ENCODE measurements at places on chromosomes 7 and 10.
A peak's percentile ranks its signal among the peaks of the same experiment; 100 is the strongest.

- no peak overlapping the region for H3K27ac ChIP-seq
- H3K27me3 ChIP-seq, result no peaks in the 10 kb centered on the region
- no peaks in the 10 kb centered on the region for H3K4me1 ChIP-seq
- no peak for DNase-seq
- H3K36me3 ChIP-seq, result peaks cover 77% of the 10 kb centered on the region
- no peak overlapping the region for H3K4me3 ChIP-seq
Measured at GRCh38 chr10:97465982-97466381, 20.0 kb downstream of the ZDHHC16 start.

GRCh38 chr10:25818751-25819150, 115.3 kb upstream of the MYO3A start:
- no peak overlapping the region for H3K4me3 ChIP-seq
- no peaks in the 10 kb centered on the region for H3K4me1 ChIP-seq
- no peaks in the 10 kb centered on the region for H3K27me3 ChIP-seq
- no peaks in the 10 kb centered on the region for H3K36me3 ChIP-seq
- no peak overlapping the region for H3K27ac ChIP-seq

DNA sequence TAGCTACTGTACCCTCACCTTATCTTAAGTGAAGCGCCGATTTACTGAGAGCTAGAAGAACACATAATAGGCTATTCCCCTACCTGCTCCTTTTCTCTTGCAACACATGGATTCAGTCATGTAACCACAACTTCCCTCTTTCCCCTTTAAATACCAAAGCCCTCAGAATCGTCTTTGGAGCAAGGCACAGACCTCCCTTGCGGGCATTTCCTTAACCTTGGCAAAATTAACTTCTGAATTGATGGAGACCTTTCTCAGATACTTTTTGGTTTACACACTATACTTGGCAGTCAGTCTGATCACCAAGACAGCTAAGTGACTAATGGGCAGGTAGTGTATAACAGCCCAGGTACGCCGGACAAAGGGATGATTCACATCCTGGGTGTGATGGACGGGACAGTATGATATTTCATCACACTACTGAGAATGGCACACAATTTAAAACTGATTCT, 72.7 kb upstream of the SEC61G start:
- no peaks in the 10 kb centered on the region for H3K27me3 ChIP-seq
- H3K36me3 ChIP-seq, result no peaks in the 10 kb centered on the region
- no peak overlapping the region for H3K4me3 ChIP-seq
- no peaks in the 10 kb centered on the region for H3K4me1 ChIP-seq
- no peak for DNase-seq
- H3K27ac ChIP-seq, result no peak overlapping the region

DNA sequence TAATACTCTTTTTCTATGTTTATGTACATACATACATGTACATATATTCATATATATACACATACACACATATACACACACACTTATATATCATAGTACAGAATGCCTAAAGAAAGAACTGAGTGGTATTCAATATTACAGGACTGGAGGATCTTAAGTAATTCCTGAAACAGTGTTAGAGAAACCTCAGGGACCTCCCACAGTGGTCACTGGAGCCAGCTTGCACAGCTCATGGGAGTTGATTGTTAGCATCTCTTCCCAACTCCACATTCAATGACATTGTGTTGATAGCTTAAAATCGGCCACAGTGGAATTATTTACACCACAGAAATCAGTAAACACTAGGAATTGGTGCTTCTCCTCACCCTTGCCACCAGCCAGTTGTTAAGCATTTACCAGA, 6.0 kb downstream of the LRRC17 start:
- no peaks in the 10 kb centered on the region for H3K27me3 ChIP-seq
- H3K27ac ChIP-seq, result no peak overlapping the region
- no peak overlapping the region for H3K4me3 ChIP-seq
- H3K4me1 ChIP-seq, result no peaks in the 10 kb centered on the region

GRCh38 chr7:79604841-79605240, 151.4 kb upstream of the MAGI2 start:
- H3K36me3 ChIP-seq, result no peaks in the 10 kb centered on the region
- H3K4me3 ChIP-seq, result no peak overlapping the region
- H3K4me1 ChIP-seq, result no peaks in the 10 kb centered on the region
- no peak for DNase-seq
- H3K27ac ChIP-seq, result no peak overlapping the region
- H3K27me3 ChIP-seq, result no peaks in the 10 kb centered on the region

- no peaks in the 10 kb centered on the region for H3K36me3 ChIP-seq
- peaks cover 33% of the 10 kb centered on the region for H3K4me1 ChIP-seq
- no peak overlapping the region for H3K4me3 ChIP-seq
- H3K27ac ChIP-seq, result no peak overlapping the region
Measured at GRCh38 chr7:2107386-2108070, 125.2 kb downstream of the MAD1L1 start.

- no peaks in the 10 kb centered on the region for H3K27me3 ChIP-seq
- H3K4me1 ChIP-seq, result peaks cover 33% of the 10 kb centered on the region
- peak overlapping the region; percentile 0 for H3K27ac ChIP-seq
- H3K36me3 ChIP-seq, result no peaks in the 10 kb centered on the region
Measured at GRCh38 chr10:64011912-64012714, 490.9 kb downstream of the REEP3 start.

DNA sequence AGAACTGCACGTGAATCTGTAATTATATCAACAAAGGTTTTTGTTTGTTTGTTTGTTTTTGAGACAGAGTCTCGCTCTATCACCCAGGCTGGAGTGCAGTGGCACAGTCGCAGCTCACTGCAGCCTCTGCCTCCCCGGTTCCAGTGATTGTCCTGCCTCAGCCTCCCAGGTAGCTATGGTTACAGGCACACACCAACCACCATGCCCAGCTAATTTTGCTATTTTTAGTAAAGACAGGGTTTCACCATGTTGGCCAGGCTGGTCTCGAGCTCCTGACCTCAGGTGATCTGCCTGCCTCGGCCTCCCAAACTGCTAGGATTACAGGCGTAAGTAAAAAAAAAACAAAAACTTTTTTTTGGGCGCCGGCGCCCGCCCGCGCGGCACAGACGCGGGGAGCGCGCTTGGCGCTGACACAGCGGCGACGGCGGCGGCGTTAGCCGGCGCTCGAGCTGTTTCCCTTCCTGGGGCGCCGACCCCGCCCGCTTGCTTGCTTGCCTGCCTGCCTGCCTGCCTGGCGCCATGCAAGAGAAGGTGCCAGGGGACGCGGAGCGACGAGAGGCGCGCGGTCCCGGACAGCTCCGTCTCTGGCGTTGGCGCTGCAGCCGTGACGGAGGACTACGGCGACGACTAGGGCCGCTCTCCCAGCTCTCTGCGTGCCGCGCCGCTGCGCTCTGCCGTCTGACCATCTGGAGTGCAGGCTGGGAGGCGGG, 171.4 kb upstream of the NUPR2 start:
- no peaks in the 10 kb centered on the region for H3K36me3 ChIP-seq
- peak; percentile 84 for DNase-seq
- H3K4me3 ChIP-seq, result no peak overlapping the region
- H3K27ac ChIP-seq, result peak overlapping the region; percentile 16
- H3K4me1 ChIP-seq, result no peaks in the 10 kb centered on the region

GRCh38 chr10:76080451-76080850, 649.0 kb downstream of the LRMDA start:
- no peaks in the 10 kb centered on the region for H3K27me3 ChIP-seq
- DNase-seq, result no peak
- H3K4me3 ChIP-seq, result no peak overlapping the region

GRCh38 chr7:16055263-16055976, 365.9 kb downstream of the CRPPA start:
- no peak for DNase-seq
- H3K4me3 ChIP-seq, result no peak overlapping the region
- H3K27me3 ChIP-seq, result no peaks in the 10 kb centered on the region
- H3K4me1 ChIP-seq, result no peaks in the 10 kb centered on the region
- no peaks in the 10 kb centered on the region for H3K36me3 ChIP-seq

GRCh38 chr10:99234041-99234790, 1.4 kb downstream of the HPSE2 start:
- H3K27ac ChIP-seq, result no peak overlapping the region
- DNase-seq, result peak; percentile 39
- peaks cover 44% of the 10 kb centered on the region for H3K27me3 ChIP-seq
- H3K36me3 ChIP-seq, result no peaks in the 10 kb centered on the region
- peaks cover 30% of the 10 kb centered on the region for H3K4me1 ChIP-seq

DNA sequence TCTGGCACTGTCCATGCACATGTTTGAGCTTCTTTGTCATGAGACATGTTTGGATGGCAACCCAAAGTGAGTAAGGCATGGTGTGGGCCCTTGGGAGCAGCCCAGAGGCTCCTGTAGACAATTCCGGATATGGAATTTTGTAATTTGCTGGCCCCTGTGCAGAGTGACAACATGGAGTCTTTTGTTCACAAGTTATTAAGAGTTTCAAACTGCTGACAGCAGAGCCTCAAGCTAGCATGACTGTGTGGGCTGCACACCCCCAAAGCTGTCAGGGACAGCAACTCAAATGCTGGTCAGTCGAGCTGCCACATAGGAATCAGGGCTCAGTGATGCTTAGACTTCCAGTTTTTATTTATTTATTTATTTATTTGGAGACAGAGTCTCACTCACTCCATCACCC, 7.0 kb upstream of the MYL7 start:
- H3K4me3 ChIP-seq, result no peak overlapping the region
- no peak overlapping the region for H3K27ac ChIP-seq
- H3K36me3 ChIP-seq, result no peaks in the 10 kb centered on the region
- DNase-seq, result no peak

- no peaks in the 10 kb centered on the region for H3K36me3 ChIP-seq
- H3K27me3 ChIP-seq, result no peaks in the 10 kb centered on the region
- no peak overlapping the region for H3K27ac ChIP-seq
- H3K4me3 ChIP-seq, result no peak overlapping the region
- no peak for DNase-seq
Measured at GRCh38 chr10:99266383-99266782, 30.7 kb upstream of the HPSE2 start.

DNA sequence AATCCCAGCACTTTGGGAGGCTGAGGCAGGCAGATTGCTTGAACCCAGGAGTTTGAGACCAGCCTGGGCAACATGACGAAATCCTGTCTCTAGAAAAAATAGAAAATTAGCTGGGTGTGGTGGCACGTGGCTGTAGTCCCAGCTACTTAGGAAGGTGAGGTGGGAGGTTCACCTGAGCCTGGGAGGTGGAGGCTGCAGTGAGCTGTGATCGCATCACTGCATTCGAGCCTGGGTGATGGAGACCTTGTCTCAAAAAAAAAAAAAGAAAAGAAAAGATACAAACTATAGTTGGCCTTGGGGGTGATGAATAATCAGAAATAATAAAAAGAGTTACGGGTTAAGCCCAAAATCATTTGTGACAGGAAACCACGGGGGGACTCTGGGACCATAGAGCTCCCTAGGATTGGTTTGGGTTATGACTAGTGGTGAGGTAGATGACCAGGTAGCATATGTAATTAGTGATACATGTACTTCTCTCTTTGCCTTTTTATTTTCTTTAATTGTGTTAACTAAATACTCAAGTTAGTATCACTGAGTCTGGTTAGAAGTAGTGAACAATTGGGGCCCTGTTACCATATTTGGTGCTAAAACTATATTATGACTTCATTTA, 10.4 kb upstream of the ASCC1 start:
- peak overlapping the region; percentile 12 for H3K27ac ChIP-seq
- no peak overlapping the region for H3K4me3 ChIP-seq
- no peaks in the 10 kb centered on the region for H3K27me3 ChIP-seq
- DNase-seq, result no peak

- H3K4me1 ChIP-seq, result no peaks in the 10 kb centered on the region
- no peaks in the 10 kb centered on the region for H3K27me3 ChIP-seq
- no peak overlapping the region for H3K4me3 ChIP-seq
- H3K36me3 ChIP-seq, result no peaks in the 10 kb centered on the region
Measured at GRCh38 chr7:91565499-91566401, 301.5 kb downstream of the FZD1 start.

DNA sequence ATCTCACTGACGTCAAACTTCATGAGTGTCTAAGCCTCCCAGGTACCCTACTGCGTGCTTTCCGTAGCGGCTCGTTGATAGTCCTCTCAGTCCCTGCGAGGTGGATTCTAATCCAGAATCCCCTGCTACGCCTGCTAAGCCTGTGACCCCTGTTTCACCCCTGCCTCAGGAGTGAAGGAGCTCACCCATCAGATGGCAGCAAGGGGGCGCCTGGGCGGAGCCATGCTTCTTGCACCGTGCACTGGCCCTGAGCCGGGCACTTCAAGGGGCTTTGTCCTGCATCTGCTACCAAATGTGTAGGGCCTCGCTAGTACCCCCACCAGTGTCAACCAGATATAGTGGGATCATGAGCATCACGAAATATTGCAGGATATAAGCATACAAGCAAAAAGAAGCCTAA, 918 bp upstream of the STRA8 start:
- H3K36me3 ChIP-seq, result no peaks in the 10 kb centered on the region
- H3K4me3 ChIP-seq, result no peak overlapping the region
- no peak for DNase-seq
- no peaks in the 10 kb centered on the region for H3K27me3 ChIP-seq
- no peak overlapping the region for H3K27ac ChIP-seq
- H3K4me1 ChIP-seq, result no peaks in the 10 kb centered on the region

GRCh38 chr7:132751244-132751647, 175.0 kb upstream of the PLXNA4 start:
- no peaks in the 10 kb centered on the region for H3K4me1 ChIP-seq
- no peaks in the 10 kb centered on the region for H3K36me3 ChIP-seq
- H3K27ac ChIP-seq, result no peak overlapping the region

- H3K4me1 ChIP-seq, result no peaks in the 10 kb centered on the region
- no peak for DNase-seq
- no peak overlapping the region for H3K27ac ChIP-seq
- H3K27me3 ChIP-seq, result no peaks in the 10 kb centered on the region
- no peak overlapping the region for H3K4me3 ChIP-seq
Measured at GRCh38 chr7:156327474-156327873, 313.1 kb upstream of the RNF32 start.

GRCh38 chr10:43421201-43421507, 12.2 kb upstream of the HNRNPF start:
- H3K4me3 ChIP-seq, result no peak overlapping the region
- no peaks in the 10 kb centered on the region for H3K27me3 ChIP-seq
- no peak for DNase-seq
- H3K27ac ChIP-seq, result peak overlapping the region; percentile 96
- H3K36me3 ChIP-seq, result no peaks in the 10 kb centered on the region
- H3K4me1 ChIP-seq, result peaks cover 19% of the 10 kb centered on the region

GRCh38 chr10:30127120-30127541, 67.7 kb upstream of the JCAD start:
- no peaks in the 10 kb centered on the region for H3K4me1 ChIP-seq
- no peak overlapping the region for H3K4me3 ChIP-seq
- no peaks in the 10 kb centered on the region for H3K36me3 ChIP-seq
- no peak overlapping the region for H3K27ac ChIP-seq
- no peaks in the 10 kb centered on the region for H3K27me3 ChIP-seq

DNA sequence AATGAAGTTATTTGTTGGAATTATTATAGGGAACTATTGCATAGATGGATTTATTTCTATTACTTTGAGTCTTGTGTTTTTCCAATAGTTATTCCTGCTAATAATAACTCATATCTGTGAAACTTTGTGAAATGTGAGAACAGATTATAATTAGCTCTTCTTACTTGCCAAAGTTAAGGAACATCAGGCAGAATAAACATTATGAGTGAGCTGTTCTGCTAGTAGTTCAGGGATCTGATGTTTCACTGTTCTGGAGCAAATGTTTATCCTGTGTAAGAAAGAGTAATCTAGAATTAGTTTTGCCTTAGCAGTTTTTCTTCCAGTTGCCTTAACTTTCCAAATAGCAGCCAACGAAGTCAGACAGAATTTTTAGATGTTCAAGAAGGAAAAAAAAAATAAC, 245.2 kb upstream of the PLXDC2 start:
- H3K4me3 ChIP-seq, result no peak overlapping the region
- H3K36me3 ChIP-seq, result no peaks in the 10 kb centered on the region
- no peak for DNase-seq
- H3K4me1 ChIP-seq, result no peaks in the 10 kb centered on the region
- no peak overlapping the region for H3K27ac ChIP-seq
- H3K27me3 ChIP-seq, result no peaks in the 10 kb centered on the region

Measured in thyroid gland (tissue), 4 donors.